Uterus (tissue), 4 donors: ENCODE measurements at places on chromosomes 7 and 10. TPM values are rescaled to one million over a fixed set of nuclear protein-coding genes. Genes with fewer than 3 reads are reported as not detected.

DNA sequence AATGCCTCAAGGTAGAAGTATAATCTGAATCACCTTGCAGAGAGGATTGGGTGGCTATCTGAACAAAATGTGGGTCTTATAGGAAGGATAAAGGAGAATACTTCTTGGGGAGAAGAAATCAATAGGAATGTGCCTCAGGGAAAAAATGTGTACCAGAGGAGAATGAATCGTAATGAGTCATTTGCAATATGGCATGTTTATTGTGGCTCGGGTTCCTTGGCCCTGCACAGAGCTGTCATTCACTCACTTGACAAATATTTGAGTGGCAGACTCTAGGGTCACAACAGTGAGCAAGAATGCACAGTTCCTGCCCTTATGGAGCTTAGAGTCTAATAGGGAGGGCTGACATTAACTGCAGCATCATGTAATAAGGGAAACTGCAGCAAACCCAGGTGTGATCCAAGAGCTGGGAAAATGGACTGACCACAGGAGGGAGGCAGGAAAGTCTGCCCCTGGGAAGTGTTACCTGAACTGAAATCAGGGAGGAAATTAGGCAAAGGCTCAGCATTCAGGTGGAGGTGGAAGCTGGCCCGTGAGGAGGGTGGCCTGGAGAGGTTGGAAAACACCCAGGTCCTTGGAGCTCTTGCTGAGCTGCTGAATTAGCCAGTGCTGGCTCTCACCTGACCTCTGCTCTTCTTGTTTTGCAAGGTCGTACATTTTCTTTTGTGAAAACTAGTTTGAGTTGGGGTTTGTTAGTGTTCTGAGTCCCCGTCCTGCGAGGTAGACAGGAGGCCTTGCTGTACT is 203.9 kb downstream of the FRMD4A start:
- DNase-seq = no peak

GRCh38 chr7:146722986-146723385 is 606.4 kb downstream of the CNTNAP2 start:
- DNase-seq = no peak

DNA sequence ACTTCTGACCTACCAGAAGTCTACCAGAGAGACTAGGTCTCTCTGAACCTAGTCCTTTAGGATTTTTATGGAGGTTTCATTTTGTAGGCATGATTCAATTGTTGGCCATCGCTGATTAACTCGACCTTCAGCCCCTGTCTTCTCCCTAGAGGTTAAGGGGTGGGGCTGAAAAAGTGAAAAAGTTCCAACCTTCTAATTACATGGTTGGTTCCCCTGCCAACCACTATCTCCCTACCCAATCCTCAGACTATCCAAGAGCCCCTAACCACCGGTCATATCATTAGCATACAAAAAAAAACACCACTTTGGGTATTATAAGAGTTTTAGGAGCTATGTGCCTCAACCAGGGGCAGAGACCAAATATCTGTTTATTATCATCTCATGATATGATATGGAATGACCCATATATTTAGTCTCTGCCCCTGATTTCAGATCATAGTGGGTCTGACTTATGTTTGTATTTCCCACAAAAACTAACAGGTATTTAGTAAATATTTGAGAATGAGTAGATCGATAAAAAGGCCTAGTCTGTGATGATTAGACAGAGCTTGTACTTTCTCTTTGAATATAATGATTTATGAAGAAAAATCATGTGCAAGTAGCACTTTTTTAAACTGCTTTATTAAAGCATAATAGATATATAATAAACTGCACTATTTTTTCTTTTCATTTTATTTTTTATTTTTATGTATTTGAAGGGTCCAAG is 35.8 kb downstream of the DNAJC9 start:
- no peak for DNase-seq

GRCh38 chr10:14282276-14282675 is 48.4 kb downstream of the FRMD4A start:
- no peak for DNase-seq

- peak; percentile 71 for DNase-seq
These were observed at the start of gene MXI1 for GRCh38 chr10:110207011-110207804. MXI1 (plus strand) TSS chr10:110207605; CDS start chr10:110207809, 204 bp downstream.

Gene TMEM178B
- total RNA-seq = 0.76 TPM

Gene NKX6-2
- not detected for total RNA-seq

Gene HELLS
- 113 TPM for total RNA-seq

Gene FKBP6
- 0.14 TPM for total RNA-seq

Gene PTN
- 30.9 TPM for total RNA-seq

GRCh38 chr7:26034391-26034790 is 117.6 kb upstream of the NFE2L3 start:
- no peak for DNase-seq

Gene NUTM2E
- not detected for total RNA-seq

DNA sequence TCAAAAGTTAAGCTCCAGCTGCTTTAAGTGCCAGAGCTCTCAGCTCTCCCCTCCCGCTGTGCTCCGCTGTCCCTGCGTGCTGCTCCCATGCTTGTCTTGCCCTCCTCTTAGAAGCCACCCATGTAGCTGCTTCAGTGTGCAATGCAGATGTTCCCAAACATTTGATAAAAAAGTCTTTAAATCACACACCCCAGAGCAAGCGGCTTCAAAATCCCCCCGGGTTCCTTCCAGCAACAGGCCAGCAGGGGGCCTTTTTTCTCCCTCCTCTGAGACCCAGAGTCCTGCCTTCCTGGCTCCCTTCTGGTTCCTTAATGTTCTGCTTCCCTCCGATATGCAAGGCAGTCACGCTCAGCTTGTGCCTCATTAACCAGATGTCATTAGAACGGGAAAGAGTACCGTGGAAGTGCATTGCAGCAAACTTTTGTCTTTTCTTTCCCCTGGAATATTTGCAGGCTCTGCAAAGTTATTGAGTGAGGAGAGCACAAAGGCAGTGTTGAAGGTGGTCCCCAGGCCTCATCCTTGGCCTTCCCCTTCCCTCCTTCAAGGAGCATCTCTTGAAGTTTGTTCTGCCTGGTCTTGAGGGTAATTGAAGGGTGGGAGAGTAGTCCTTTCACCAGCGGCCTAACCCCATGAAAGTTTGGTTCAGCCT is 25.5 kb downstream of the LDB3 start:
- peak; percentile 69 for DNase-seq
